ENCODE measurements at places on chromosomes 3 and 15. TPM values are rescaled to one million over a fixed set of nuclear protein-coding genes. Genes with fewer than 3 reads are reported as not detected.

MYZAP gene
- polyA plus RNA-seq = 4.2 TPM

GRCh38 chr3:27632431-27633223 lies 89.5 kb downstream of the EOMES start:
- peak; percentile 52 for DNase-seq

- no peak for DNase-seq
Observed at GRCh38 chr3:27724459-27725197, 2.5 kb upstream of the EOMES start.

DNA sequence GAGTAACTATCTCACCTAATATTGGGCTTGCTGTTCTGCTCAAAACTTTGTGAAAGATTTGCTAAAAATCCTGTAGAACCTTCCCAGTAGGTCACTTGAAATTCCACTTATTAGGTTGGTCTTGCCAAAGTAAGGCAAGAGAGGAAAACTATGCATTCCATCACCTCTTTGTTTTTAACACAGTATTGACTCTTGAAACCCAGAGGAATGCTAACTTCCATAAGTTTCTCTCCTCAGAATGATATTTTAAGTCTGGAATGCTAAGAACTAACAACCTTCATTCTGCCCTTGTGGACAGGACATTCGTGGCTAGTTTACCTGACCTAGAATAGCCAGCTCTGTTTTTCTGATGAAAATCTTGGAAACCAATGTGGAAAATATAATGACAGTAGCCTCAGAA lies 154.5 kb downstream of the TMCO5A start:
- no peak for DNase-seq

Data from naive thymus-derived CD4-positive, alpha-beta T cell (primary cell).